Dermis blood vessel endothelial cell (primary cell): ENCODE measurements at places on chromosomes 16 and 17.

DNA sequence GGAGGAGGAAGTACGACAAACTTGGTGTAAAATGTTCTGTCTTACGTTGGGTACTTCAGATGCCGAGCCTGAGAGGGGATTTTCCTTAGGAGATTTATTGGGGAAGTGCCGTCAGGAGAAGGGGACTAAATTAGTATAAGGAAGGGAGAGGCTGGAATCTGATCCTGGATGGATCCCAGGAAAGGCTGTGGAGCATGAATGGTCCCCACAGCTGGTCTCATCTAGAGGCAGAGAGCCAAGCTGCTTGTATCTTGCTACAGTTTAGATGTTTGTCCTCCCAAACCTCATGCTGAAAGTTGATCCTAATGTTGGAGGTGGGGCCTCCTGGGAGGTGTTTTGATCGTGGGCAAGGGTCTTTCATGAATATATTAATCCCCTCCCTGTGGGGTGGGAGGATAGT lies 798.4 kb upstream of the EEF2KMT start:
- DNase-seq, result no peak

DNA sequence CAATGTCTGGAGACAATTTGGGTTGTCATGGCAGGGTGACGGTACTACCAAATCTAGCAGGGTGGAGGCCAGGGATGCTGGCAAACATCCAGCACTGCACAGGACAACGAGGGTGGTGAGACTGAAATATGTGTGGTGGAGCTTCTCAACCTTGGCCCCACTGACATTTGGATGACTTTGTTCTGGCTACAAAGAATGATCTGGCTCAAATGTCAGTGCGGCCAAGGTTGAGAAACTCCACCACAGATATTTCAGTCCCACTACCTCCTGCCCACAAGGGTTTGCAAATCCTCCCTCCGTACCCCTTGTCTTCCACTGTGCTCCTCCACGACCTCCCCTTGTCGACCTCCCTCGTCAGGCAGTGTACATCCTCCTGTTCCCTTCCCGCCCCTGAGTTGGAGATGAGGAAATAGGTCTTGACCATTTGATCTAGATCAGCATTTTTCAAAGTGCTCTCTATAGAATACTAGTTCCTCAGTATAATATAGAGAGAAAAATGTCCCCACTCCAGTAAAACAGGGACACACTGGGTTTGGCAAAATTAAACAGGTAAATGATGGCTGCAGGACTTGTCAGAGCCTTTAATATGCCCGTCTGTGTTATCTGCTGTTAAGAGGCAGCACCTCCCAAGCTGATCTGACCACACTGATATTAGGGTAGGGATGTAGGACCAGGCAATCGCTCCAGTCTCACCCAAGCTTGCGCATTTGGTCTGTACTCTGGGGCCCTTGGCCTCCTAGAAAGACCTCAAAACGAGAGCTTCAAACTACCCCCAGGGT lies 6.8 kb downstream of the OSGIN1 start:
- DNase-seq, result no peak

DNA sequence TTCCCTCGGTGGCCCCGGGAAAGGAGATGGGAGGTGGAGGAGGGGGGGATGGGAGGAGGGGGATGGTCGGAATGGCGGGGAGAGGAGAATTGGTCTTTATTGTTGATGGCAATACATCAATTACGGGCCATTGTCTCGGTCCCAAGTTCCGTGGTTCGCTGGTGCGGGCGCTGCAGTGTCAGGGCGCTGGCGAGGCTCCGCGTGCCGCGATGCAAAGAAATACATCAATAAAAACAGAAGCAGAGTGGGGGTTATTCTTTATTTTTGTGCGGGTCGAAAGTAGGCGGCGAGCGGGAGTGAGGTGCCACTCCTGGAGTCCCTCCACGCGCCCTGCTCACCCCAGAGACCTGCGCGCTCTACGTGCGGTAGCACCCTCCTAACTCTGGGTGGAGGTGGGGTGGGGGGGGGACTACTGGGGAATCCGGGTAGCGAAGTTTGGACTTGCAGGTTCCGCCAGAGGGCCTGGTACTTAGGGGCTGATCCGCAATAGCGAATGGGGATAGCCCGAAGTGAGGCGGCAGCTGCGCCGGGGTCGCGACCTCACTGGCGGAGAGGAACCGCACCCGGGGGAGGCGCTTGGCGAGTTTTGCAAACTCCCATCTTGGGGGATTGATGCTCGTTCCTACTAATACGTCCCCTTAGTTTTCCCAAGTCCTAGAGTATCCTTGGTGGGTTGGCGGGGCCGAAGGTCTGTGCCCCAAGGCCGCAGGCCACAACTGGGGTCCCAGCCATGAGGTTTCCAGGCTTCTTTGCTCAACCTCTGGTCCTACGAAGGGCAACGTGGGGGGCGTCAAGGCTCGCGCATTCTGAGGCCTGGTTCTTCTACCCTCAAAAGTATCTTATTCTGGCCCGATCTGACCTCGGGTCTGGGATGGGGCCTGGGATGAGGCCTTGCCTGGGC lies 3.5 kb upstream of the SALL1 start:
- DNase-seq, result no peak

- DNase-seq, result peak; percentile 53
Observed at GRCh38 chr16:87855852-87856715, 13.2 kb downstream of the SLC7A5 start.

GRCh38 chr16:4273858-4274311 lies 1.1 kb upstream of the TFAP4 start:
- DNase-seq, result peak; percentile 78

DNA sequence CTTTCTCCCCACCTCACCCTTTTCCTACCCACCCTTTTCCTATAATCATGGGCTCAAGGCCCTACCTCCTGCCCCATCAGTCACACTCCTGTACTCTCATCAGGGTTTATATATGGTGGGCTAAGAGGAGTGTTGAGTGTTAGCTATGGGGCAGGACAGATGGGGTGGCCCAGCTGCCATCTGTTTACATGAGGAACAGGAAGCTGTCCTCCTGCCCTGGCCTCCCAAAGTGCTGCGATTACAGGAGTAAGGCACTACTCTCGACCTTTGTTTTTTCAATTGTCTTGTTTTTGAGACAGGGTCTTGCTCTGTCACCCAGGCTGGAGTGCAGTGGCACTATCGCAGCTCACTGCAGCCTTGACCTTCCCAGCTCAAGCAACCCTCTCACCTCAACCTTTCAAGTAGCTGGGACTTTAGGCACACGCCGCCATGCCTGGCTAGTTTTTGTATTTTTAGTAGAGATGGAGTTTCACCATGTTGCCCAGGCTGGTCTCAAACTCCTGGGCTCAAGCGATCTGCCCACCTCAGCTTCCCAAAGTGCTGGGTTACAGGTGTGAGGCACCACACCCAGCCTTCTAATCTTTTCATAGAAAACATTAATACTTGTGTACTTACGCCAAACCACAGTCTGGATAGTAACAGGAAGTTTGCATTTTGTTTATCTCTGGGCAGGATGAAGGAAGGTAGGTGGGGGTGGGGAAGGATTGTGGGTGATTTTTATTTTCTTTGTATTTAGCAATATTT lies 1.6 kb downstream of the TRADD start:
- no peak for DNase-seq

GRCh38 chr16:16042076-16042475 lies 92.7 kb downstream of the ABCC1 start:
- peak; percentile 53 for DNase-seq

DNA sequence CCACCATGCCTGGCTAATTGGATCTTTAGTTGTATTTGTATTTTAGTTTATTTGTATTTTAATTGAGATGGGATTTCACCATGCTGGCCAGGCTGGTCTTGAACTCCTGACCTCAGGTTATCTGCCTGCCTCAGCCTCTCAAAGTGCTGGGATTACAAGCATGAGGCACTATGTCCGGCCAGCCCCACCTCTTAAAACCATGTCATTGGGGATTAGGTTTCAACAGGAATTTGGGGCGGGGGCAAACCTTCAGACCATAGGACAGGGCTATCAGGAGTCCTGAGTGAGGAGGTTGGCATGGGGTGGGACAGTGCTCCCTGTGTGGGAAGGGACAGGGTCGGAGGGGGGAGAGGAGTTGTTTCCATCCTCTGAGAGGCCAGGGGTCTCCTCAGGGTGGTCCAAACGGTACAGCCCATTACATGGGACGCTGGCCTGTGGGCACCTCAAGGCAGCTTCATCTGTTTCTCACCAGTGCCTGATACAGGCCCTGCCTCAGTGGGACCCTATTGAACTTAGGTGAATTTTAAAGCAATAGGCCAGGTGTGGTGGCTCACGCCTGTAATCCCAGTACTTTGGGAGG lies 21.6 kb downstream of the GAA start:
- no peak for DNase-seq

DNA sequence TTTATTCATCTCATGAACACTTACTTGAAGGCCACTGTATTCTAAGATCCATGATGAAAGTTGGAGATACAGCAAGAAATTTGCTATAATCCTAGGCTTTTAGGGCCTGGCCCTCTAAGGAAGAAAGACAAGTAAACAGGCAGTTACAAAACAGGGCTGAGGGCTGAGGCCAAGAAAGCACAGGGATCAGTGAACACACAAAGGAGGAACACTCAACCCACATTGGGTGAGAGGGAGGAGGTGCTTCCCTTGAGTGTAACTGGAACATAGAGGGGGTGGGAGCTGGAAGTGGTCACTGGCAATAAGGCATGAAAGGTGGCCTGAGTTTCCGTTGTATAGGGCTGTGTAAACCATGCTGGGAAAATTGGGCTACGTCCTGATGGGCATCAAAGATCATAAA lies 112.2 kb downstream of the ZNF18 start:
- DNase-seq, result no peak

GRCh38 chr17:42023524-42024349 lies 3.8 kb downstream of the NKIRAS2 start:
- peak; percentile 28 for DNase-seq

DNA sequence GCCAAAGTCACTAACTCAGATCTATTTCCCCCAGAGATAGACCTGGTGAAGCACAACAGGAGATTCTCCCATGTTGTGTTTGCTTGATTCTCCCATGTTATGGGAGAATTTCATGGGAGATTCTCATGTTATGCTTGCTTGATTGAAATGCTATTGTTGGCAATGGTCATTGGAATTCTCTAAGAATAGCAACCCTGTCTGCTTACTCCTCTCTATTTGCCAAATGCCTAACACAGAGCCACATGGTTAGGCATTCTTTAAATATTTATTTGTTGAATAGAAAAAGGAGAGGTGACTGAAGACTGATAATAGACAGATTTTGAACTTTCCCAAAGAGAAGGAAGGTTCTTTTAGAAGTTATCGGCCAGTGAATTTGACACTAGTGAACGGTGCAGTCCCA lies 111.5 kb upstream of the MPHOSPH6 start:
- no peak for DNase-seq

- no peak for DNase-seq
Observed at GRCh38 chr17:17500999-17501605, 4.9 kb upstream of the RASD1 start.

GRCh38 chr17:19664136-19664820 lies 15.7 kb downstream of the ALDH3A2 start:
- DNase-seq, result no peak

- no peak for DNase-seq
Observed at GRCh38 chr16:87336434-87337240, 19.4 kb upstream of the C16orf95 start.

DNA sequence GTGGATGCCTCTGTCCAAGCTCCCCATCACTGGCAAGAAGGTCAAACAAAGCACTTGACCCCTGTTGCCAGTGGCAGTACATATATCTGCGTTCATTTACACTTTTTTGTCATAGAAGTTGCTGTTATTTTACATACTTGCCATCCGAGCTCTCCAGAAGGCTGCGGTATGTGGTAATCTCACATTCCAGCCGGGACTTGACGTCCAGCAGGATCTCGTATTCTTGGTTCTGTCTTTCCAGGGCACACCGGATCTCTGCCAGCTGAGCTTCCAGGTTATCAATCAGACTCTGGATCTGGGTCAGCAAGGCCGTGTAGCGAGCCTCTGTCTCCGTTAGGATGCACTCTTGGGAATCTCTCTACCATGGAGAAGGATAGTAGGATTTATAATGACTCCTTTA lies 6.6 kb downstream of the KRT39 start:
- no peak for DNase-seq

- DNase-seq, result no peak
Observed at GRCh38 chr16:84155771-84156170, 10.7 kb downstream of the DNAAF1 start.

DNA sequence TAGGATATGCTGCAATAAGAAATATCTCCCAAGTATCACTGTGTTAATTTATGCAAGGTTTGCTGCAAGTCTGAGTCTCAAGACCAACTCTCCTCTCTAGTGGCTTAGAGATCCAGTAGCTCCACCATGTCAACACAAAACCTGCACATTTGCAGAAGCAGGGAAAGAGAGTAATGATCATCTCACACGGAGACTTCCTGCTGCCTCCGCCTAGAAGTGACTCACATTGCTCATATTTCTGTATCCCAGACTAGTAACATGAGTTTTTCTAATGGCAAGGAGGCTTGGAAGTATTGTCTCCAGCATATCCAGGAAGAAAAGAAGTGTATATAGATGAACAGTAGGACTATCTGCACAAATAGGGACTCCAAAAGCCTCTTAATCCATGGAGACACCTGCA lies 15.0 kb upstream of the IRX6 start:
- DNase-seq, result no peak

GRCh38 chr17:43846221-43846712 lies 709 bp upstream of the CD300LG start:
- DNase-seq, result peak; percentile 84

DNA sequence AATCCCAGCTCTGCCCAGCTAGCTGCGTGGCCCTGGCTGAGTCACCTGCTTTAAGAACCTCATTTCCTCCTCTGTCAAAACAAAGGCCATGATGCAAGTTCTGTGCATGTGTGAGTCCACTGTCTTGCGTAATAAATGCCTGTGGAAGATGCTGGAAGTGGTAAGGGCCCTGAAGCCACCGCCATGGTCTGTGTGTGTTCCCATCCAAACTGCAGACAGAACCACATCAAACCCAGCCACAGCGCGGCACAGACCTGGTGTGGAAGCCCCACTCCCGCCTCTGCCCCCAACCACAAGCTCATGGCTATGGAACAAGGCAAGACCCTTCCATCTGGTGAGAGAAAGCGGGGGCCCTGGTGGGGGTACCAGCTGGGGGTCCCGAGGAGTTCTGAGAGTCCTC lies 26.0 kb downstream of the NECAB2 start:
- DNase-seq, result peak; percentile 28

DNA sequence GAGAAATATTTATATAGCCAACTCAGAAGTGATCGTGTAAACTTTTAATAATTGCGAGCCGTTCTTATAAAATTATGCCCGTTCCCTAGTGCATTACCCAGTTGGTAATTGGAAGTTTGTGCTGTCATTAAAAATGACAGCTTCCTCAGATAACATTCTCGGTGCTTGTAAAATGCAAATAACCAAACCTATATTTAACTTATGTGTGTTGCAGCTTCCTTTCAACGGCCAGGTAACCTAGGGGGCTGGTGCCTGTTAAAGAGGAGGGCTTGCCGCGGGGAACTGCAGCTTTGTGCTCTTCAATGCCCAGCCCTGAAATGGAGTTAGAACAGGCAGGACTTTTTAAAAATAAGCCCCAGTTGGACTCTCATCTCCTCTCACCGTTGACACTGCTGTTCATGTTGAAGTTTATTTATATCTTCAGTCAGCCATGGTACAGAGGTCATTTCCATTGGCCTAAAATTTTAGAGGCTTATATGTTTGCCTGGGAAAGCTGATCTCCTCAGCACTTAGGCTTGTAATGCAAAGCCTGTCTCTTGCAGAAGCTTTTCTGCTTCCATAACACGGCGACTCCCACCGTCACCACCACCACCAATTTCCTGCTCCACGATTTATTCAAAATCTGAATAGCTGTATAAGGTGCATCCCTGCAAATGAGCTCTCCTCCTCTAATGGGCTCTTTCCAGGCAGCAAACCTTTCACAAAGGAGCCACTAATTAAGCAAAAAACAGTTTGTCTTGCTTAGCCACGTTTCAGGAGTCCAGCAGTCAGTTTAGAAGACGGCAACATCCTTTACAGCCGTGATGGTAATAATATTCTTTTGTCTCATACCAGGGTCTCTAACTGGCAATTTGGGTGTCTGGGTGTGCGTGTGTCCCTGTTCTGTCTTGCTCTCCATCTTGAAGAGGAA lies 74.7 kb downstream of the RPA1 start:
- no peak for DNase-seq
